Stimulated activated CD4-positive, alpha-beta T cell treated with anti-CD3 and anti-CD28 coated beads, TNF-alpha, amount 100 ng/mL, for 24 hours (primary cell): ENCODE measurements at places on chromosomes 3 and 15.
A peak's percentile ranks its signal among the peaks of the same experiment; 100 is the strongest.

- no peak for DNase-seq
Observed at GRCh38 chr3:73571238-73571794, 53.4 kb downstream of the PDZRN3 start.

- DNase-seq: no peak
Observed at GRCh38 chr3:12178091-12178820, 19.5 kb upstream of the TIMP4 start.

GRCh38 chr3:12235691-12236090 lies 53.2 kb upstream of the PPARG start:
- no peak for DNase-seq

DNA sequence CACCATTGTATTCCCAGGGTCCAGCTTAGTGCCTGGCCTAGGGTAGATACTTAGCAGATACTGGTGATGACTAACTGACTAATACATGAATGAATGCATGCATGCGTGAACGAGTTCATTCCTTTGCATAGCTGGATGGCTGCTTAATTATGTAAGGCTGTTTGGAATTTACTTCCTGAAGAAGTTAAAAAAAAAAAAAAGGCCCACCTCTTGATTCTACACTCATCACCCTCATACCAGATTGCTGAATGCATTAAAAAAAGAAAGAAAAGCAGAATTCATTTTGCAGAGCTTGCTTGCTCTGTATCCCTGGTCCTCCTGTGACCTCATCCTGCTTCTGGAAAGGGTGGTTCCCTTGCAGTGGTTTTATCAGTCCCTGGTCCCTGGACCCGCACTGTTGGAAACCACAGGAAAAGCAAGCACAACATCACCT lies 277.6 kb upstream of the CFAP20DC start:
- no peak for DNase-seq

GRCh38 chr3:36937492-36937891 lies 7.4 kb downstream of the TRANK1 start:
- DNase-seq: no peak

DNA sequence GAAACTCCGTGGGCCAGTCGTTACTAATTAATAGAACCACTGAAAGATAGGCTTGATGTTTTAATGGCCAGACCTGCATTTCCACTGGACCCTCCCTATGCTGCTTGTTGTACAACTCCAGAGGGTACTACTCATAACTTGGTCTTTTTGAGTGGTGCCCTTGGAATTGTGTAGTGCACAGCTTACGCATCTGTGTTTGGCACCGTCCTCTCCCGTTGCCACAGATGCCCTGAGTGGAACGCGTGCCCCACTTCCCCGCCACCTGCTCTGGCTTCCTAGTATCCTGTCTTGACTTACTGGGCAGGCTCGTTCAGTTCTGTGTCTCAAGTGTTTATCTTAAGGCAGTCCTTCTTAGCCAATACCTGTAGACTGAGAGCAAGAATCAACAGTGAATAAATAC lies 78.7 kb downstream of the USP13 start:
- no peak for DNase-seq

DNA sequence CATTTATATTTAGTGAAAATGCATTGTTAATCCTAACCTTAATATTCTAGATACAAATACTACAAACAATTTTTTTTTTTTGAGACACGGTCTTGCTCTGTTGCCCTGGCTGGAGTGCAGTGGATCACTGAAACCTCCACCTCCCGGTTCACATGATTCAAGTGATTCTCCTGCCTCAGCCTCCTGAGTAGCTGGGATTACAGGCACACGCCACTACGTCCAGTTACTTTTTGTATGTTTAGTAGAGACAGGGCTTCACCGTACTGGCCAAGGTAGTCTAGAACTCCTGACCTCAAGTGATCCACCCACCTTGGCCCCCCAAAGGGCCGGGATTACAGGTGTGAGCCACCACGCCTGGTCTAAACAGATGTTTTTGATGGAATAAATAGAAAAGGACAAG lies 361.5 kb upstream of the NECTIN3 start:
- no peak for DNase-seq

GRCh38 chr3:132871956-132872355 lies 149.7 kb upstream of the NPHP3 start:
- DNase-seq: no peak

DNA sequence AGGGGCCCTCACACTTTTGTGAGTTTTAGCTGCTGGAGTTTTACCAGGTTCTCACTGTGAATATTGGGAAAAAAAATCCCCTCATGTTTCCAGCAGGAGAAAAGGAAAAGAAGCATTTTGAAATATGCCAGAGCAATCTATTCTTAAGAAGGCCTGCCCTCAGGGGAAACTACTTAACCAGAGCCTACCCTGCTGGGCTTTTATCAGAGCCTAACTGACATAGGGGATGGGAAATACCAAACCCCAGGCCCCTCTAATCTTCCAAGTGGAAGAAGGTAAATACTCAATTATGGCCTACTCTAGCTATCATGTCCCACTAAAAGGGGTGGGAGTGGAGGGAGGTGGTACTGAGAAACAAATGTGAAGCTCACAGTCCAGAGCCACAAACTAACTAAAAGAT lies 68.7 kb upstream of the NMNAT3 start:
- no peak for DNase-seq

GRCh38 chr3:149512073-149512782 lies 37.7 kb downstream of the TM4SF4 start:
- DNase-seq: peak; percentile 11

DNA sequence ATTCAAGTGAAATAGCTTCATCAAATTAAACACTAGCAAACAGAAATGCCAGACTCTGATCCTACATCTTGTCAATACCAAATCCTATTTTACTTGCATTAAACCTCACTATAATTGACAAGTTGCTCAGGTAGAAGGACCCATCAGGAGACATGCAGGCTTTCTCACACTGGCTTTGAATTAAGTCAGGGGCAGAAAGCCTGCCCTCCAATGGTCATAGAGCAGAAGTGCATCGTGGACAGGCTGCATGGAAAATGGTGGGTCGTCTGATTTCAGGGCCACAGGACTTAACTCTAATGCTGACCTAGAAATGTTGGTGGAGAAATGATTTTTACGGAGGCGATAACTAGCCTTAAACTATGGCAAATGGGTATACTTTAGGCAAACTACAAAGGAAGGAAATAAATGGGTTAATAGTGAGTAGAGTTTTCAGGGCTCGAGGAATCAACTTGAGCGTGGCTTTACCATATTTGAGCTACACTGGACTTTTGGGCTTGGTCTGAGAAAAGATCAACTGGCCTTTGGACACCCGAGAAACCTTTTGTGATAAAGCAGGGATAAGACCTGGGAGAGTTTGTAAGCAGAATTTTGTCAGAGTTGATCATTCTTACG lies 283.9 kb downstream of the GRM7 start:
- DNase-seq: no peak

GRCh38 chr3:71514621-71515020 lies 68.9 kb downstream of the FOXP1 start:
- DNase-seq: no peak

DNA sequence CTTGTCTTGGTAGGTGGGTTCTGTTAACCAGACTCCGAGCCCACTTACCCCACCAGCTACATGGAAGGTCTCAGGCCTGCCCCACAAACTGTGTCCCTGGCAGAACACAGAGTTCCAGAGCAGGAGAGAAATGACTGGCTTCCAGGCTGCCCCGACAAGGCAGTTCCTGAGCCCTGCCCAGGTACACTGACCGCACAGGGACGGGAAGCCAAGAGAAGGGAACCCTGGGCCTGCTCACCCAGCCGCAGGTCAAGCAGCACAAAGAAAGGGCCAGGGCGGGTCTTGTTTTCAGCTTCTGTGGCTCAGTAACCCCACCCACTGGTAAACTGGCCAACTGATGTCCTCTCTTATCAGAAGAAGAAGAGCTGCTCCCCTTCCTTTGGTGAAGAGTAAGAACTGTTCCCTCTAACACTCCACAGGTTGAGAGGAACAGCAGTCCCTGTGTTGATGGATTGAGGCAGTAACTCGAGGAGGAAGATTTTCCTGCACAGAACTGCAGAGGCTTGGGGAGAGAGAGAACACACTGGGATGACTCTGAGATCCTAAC lies 68.4 kb downstream of the CRTC3 start:
- DNase-seq: no peak
